ENCODE measurements at places on chromosomes 11 and 22.

- no peak for DNase-seq
Observed at GRCh38 chr11:45677770-45678512, 12.5 kb upstream of the CHST1 start.

DNA sequence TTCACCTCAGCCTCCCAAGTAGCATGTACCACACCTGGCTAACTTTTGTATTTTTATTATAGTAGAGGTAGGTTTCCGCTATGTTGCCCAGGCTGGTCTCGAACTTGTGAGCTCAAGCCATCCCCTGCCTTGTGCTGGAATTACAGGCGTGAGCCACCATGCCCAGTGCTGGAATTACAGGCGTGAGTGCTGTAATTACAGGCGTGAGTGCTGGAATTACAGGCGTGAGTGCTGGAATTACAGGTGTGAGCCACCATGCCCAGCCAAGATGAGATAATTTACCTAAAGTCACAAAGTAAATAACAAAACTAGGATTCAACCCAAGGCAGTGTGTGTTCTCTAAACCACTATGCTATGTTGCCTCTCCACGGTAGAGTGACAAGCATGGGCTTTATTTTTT, 3.6 kb upstream of the UBXN1 start:
- DNase-seq: no peak

GRCh38 chr11:129282634-129283033, 90.5 kb upstream of the ARHGAP32 start:
- DNase-seq: no peak

DNA sequence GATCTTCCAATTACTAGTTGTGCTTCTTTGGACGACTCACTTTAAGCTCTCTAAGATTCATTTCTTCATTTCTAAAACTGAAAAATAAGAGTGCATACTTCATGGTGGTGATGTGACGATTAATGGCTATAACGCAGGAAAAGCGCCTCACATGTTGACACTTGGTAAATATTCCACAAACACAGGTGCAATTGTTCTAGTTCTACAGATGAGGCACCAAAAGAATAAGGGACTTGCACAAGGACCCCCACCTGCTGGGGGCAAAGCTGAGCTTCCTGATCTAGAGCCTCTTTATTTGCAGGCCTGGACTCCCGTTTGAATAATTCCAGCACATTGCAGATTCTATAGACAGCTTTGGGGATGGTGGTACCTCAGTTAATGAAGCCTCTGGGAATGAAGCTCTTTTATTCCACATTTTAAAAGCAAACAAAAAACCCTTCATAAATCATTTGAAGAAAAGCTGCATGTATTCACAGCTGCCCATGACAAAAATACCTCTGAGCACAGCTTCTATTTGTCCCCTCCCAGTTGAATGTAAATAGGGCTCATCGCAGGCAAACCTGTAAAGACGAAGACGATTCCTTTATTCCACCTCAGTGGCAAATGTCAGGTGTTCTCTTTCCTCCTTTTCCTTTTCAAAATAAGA, 14.9 kb upstream of the CADM1 start:
- no peak for DNase-seq

DNA sequence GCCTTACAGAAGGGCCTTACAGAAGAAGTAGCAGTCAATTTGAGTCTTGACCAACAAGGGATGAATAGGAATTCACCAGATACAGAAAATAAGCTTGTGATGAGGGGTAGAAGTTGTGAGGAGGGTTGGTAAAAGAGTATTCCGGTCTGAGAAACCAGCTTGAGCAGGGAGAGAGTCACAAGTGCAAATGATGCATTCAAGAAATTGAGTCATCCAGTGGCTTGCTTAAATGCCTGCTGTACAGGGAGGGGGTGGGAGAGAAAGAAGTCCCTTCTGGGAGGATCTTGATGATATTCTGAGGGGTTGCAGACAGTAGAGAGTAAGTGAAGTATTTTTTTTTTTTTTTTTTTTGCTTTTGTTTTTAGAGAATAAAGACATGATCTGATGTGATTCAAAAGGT, 9.2 kb downstream of the CCKBR start:
- DNase-seq: no peak
